Stimulated activated CD4-positive, alpha-beta T cell treated with anti-CD3 and anti-CD28 coated beads, Interleukin-1b, Interleukin-23, amount 100 ng/mL, for 1 hour (primary cell): ENCODE measurements at places on chromosomes 4 and X.

GRCh38 chr4:119833611-119834010, 205.0 kb upstream of the PDE5A start:
- DNase-seq, result no peak

DNA sequence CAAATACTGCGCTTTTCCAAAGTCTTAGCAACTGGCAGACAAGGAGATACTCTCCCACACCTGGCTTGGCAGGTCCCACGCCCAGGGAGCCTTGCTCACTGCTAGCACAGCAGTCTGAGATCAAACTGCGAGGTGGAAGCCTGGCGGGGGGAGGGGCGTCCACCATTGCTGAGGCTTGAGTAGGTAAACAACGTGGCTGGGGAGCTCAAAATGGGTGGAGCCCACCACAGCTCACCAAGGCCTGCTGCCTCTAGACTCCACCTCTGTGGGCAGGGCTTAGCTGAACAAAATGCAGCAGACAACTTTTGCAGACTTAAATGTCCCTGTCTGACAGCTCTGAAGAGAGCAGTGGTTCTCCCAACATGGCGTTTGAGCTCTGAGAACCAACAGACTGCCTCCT, 23.0 kb upstream of the NFKB1 start:
- DNase-seq, result no peak

DNA sequence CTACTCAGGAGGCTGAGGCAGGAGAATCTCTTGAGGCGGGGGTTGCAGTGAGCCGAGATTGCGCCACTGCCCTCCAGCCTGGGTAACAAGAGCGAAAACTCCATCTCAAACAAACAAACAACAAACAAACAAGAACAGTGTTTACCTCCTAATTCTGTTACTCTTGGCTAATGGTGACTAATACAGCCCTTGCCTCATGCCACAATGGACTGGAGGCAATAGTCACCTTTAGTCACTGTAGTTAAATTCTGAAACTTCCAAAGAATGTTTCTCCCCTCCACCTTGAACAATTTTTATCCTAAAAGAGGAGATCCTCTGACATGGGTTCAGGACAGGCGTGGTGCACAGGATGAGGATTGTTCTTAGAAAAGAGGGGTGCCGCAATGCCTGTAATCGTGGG, 241.2 kb upstream of the CTSO start:
- DNase-seq, result no peak

DNA sequence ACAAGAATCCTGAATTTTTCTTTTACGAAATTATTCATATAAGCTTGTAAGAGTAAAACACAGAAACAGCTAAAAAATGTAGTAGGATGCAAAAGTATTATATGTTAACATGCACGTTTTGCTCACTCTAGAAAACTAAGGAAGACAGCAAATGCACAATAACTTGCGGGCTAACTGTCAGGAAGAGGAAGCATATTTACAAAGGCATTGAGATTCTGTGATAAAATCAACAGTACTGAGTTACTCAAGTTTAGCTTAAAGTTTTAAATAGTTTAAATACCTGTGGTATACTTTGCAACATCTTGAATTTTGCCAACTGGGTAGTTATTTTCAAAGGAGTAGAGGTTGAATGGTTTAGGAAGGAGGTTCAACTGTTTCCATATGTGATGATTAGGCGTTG, 37.0 kb downstream of the SH2D1A start:
- DNase-seq, result no peak

GRCh38 chrX:130144509-130144908, 21.1 kb downstream of the AIFM1 start:
- DNase-seq, result no peak

- DNase-seq, result no peak
Observed at GRCh38 chr4:143586080-143586479, 72.6 kb downstream of the SMARCA5 start.

DNA sequence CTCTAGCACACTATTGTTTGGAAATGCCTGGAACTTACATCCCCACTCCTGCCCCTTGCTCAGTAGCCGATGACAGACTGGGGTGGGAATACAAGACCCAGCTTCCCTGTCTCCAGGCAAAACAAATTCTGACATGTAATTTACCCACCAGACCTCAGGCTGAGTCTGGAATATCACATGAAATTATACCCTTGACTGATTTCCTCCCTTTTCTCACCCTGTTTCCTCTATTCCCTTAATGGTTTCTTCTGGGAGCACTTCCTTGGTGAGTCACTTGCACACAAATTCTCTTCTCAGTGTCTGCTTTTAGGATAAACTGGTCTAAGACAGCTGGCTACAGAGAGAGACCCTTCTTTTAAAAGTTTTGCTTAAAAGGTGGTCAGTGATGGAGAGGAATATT, 65.8 kb upstream of the DIPK2B start:
- DNase-seq, result no peak

DNA sequence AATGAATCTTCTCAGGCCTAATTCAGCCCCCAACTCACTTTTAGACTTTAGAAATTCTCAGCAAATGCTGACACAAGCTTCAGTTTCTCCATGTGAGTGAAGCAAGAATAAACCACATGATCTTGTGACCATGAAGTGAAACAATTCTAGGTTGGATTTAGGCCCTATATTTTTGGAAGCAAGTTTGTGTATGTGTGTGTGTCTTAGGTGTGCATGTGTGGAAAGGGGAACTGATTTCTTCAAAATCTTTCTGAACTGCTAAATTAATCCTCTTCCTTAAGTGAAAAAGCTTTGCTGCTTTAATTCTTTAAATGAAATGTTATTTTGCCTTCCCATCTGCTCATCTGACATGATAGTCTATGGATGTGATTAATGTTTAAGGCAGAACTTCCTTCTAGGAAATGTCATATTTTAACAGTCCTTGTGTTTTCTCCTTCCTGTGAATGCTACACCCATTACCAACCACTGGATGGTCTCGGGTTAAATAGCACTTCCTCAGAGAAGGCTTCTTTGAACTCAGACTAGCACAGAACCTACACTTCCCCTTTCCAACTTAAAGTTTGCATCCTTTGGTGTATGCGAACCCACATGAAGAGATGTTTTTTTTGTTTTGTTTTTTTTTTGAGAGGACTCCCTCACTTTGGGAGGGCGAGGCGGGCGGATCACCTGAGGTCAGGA, 1.2 kb upstream of the TMEM144 start:
- no peak for DNase-seq

GRCh38 chrX:46325312-46325877, 219.8 kb downstream of the ZNF674 start:
- DNase-seq, result no peak

DNA sequence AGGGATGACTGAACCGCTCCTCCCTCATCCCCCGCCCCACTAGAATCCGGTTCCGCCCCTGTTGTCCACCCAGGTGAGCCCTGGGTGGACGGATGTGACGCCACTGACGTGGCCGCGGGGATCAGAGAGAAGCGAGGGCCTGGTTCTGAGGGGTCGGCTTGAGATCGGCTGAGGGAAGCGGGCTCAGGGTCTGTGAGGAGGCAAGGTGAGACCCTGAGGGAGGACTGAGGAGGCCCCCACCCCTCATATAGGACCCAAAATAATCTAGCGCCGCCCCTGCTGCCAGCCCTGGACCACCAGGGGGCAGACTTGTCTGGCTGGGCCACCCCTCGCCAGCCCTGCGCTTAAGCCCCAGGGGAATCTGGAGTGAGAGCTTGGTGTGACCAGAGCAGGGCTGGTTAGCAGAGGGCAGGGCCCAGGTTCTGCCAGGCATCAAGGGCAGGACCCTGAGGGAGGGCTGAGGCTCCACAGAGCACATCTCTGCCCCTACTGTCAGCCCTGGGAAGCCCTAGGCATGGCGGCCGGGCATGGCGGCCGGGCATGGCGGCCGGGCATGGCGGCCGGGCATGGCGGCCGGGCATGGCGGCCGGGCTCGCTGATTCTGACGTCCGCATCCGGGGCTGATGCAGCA, at the start of gene MAGEA8:
TSS of gene MAGEA8 (plus strand) at position 103 of the 631 bp plus-strand sequence. CDS start 3,090 bp downstream, outside the sequence.
- no peak for DNase-seq

DNA sequence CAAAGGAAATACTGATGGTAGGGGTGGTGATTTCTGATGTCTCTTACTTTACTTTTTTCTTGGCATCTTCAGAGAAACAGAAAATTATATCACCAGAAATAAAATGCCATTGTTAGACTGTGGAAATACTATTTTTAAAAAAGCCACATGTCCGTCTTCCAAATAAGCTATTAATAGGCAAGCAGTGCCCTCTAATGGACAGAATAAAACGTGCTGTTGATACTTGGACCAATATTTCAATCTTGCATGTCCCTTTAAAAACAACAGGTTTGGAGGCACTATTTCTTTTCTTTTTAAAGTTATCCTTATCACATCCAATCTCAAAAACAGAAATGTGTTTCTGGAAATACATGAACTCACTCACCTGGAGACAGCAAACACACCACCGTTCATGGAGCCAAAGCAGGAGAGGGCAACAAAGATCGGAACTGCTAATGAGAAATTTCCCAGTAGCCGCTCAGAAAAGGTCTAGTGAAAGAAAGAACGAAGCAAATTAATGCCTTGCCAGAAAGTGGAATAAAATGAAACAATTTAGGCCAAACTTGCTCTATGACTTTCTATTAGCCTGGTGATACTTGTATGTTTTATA, 59.2 kb downstream of the SLC7A11 start:
- no peak for DNase-seq

- no peak for DNase-seq
Observed at GRCh38 chr4:55002431-55002830, 123.0 kb downstream of the KDR start.

GRCh38 chr4:5750946-5751665, 40.1 kb downstream of the EVC start:
- DNase-seq, result no peak

- DNase-seq, result peak; percentile 11
Observed at GRCh38 chrX:103831803-103832544, at the start of gene RAB9B. TSS of gene RAB9B (minus strand) at chrX:103832257. CDS start at chrX:103825784, 6,473 bp downstream.

GRCh38 chrX:9462456-9462855, 2.4 kb upstream of the TBL1X start:
- DNase-seq, result no peak

- DNase-seq, result no peak
Observed at GRCh38 chr4:77376788-77377460, 219.9 kb downstream of the CCNG2 start.

DNA sequence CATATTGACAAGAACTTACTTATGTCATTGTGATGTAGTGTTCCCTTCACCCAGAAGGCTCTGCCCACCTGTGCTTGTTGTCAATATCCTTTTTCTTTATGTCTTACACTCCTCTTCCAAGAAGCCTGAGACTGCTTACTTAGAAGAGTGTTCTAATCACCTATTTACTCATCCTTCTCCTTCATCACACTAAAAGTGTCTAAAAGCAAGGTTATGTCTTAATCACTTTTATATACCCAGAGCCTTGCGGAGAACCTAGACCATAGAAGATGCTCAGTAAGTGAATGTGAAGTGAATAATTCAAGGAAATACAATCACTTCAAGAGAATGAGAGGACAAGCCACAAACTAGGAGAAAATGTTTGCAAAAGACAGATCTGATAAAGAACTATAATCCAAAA, 177.6 kb upstream of the S100G start:
- DNase-seq, result no peak

DNA sequence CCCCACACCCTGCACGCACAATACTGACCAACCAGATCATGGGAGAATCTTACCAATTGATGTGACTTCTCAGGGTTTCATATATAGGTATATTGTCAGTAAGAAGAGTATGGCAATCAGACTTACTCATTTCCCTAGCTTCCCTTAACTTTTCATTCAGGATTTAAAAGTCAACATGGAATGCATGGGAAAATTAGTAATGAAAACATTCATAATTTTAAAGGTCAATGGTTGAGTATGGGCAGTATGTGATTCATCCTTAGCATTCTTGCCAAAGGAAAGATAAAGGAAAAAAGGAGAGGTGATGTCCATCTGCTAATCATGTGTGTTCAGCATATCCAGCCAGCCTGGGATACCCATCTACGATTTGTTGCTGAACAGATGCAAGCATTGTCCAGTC, 4.0 kb downstream of the DIPK2B start:
- no peak for DNase-seq

GRCh38 chr4:39528061-39528465, 824 bp upstream of the UGDH start:
- DNase-seq, result no peak

GRCh38 chrX:50779694-50780093, 34.3 kb downstream of the SHROOM4 start:
- DNase-seq, result no peak

DNA sequence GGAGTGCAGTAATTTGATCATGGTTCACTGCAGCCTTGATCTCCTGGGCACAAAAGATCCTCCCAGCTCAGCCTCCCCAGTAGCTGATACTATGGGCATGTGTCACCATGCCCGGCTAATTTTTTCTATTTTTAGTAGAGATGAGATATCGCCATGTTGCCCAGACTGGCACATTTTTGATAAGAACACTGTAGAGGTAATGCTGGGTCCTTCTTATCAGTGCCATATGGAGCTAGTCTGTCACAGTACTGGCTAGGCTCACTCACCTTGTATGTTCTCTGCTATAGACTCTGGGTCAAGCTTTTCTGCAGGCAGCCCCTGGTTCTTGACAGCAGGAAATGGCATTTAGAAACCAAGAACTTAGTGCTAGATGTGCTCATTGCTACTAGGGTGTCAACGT, 53.9 kb downstream of the BCOR start:
- DNase-seq, result no peak

DNA sequence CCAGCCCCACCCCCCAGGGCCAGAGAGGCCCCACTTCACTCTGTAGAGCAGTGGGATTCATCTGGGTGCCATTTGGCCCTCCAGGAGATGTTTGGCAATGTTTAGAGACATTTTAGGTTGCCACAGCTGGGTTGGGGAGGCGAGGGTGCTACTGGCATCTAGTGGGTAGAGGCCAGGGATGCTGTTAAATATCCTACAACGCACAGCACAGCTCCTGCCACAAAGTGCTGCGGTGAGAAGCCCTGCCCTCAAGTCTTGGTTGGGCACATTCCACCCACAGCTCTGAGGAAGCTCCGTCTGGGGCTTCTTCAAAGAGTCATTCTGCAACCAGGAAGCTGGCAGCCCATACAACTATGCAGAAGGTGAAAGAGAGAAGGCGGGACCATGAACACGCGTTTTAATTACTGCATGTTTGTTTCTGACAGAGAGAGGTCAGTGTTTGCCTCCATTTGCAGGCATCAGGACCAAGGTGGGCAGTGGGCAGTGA, 48.1 kb upstream of the FAM9C start:
- DNase-seq, result peak; percentile 54

DNA sequence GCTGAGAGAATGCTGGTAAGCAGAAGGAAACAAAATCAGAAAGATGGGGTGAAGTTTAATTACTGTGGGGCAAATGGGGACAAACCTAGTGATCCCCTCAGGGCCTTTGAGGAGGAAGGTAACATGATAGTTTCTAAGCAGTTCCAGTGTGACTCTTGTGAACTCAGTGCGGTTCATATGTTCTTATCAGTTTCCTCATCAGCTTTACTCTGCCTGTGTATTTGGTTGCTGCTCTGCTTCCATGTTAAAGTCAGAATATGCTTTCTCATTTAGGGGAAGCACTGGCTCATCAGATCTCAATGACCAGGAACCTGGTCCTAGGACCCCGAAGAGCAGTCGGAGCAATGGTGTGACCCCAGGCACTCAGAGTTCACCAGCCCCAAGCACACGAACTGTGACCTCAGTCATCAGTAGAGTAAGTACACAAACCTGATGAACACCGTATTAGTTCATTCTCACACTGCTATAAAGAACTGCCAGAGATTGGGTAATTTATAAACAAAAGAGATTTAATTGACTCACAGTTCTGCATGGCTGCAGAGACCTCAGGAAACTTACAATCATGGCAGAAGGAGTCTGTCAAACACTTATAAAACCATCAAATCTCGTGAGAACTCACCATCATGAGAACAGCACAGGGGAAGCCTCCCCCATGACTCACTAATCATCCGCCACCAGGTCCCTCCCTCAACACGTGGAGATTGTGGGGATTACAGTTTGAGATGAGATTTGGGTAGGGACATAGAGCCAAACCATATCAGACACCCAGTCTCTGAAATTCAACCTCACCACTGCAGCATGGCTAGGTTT, 83.0 kb downstream of the SYTL5 start:
- DNase-seq, result no peak

- no peak for DNase-seq
Observed at GRCh38 chrX:19347916-19348315, 4.2 kb downstream of the PDHA1 start.
